ENCODE measurements at places on chromosomes 5 and 9.

DNA sequence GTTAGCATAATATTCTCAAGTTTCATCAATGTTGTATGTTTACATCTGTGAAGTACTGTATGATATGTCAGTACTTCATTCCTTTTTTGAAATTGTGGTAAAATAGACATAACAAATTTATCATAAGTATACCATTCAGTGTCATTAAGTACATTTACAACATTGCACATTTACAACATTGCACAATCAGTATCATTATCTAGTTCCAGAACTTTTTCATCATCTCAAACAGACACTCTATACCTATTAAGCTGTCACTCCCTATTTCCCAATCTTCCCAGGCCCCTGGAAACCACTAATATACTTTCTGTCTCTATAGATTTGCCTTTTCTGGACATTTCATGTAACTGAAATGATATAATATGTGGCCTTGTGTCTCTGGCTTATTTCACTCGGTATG lies 75.1 kb upstream of the ATG10 start:
- no peak for DNase-seq

DNA sequence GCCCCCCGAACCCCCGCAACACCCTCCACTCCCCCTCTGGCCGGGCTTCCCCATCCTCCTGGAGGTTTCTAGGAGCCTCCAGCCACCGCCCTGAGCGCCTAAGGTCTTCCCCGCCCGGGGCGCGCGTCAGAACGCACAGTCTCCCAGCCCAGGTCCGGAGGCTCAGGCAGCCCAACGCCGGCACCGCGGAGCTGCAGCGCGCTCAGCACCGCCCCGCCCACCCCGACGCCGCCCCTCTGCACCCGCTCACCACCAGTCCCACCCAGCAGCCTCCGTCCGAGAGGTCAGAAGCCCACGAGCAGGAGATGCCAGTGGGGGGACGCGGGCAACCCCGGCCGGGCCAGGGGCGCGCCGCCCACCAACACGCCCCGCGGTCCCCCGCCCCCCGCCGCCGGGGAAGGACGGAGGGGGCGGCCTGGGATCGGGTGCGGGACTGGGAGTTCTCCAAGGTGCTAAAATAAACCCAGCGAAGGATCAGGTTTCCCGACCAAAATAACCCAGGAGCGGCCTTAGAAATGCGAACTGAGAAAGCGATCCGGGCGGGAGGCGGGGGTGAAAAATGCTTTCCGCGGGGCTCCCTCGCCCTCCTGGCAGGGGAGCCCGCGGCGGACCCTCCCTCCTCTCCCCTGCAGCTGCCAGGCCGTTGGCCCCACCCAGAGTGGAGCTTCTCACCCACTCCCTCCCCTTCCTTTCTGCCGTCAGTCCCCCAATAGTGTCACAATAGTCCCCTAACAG lies 6.5 kb upstream of the FAM78A start:
- no peak for DNase-seq

DNA sequence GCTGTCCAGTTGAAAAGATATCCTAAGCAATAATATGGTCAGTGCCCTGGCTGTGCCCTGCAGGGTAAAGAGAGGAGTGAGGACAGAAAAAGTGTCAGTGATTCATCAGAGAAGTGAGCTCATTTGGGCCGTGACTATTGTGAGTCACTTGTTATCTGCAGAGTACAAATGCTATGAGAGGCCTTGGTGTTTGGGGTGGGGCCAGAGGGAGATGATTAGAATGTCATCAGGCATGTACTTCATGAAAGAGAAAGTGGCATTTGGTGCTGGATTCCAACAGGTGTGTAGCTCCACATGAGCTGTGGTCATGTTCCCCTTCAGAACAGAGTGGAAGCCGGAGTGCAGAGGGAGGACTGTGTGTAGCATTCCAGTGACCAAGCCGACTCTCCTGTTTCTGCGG lies 174.1 kb downstream of the KDM4C start:
- no peak for DNase-seq

- peak; percentile 2 for DNase-seq
Measured at GRCh38 chr5:71937921-71938698, 169.2 kb upstream of the MAP1B start.

DNA sequence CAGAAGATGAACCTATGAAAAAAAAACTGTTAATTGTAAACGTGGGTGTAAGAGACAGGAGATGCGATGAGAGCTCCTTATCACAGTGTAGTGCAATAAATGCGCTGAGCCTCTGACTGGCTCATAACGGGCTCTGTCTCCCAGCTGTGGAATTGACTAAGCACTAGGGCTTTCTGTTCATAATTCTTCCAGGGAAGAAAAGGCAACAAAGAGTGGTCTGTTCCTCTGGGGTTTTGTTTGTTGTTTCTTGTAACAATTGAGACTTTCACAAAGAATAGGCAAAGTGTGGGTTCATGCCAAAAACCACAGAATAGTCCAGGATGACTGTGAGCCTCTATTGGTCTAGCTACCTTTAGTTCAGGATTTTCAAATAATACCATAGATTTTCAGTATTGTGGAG lies 39.4 kb downstream of the UBE2QL1 start:
- DNase-seq, result no peak

- no peak for DNase-seq
Measured at GRCh38 chr9:110532908-110533665, 46.5 kb downstream of the SVEP1 start.

DNA sequence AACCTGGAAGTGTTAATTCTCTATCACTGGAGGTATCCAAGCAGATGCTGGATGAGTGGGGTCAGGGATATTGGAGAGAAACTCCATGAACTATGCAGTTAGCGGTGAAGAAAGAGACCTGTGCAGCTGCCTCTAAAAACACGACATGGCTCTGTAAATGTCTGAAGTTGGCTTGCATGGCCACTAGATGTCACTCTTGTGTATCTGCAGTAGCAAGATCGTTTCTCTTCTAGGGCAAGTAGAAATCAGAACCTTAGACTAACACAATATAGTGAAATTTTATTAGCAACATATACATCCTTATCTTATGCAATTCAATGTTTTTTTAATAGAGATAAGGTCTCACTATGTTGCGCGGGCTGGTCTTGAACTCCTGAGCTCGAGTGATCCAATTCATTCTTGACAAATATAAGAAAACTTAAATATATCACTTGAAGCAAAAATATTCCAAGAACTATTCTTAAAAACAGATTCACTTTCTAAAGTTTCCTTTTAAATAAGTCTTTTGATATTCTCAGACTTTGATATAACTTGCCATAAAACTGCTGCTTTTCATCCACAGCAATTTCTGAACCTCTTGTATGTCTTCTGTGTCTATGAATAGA lies 2.9 kb downstream of the OR2S2 start:
- peak; percentile 75 for DNase-seq

GRCh38 chr5:121698690-121699089 lies 153.0 kb upstream of the FTMT start:
- no peak for DNase-seq

DNA sequence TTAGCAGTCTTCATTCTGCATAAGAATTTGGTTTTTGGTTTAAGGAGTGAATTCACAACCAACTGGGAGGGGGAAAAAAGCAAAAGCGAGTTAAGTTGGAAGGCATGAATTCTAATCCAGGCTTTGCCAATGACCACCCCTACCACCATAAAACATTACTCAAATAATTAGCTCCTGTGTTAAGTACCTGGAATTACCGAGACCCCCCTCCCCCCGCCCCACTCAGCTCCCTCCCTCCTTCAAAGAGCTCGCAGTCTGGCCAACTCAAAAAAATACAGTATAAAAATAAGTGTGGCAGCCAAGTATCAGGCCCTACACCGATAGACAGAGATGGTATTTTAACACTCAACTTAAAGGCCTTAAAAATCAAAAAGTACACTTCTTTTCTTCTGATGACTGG lies 492 bp downstream of the ATG12 start:
- no peak for DNase-seq

DNA sequence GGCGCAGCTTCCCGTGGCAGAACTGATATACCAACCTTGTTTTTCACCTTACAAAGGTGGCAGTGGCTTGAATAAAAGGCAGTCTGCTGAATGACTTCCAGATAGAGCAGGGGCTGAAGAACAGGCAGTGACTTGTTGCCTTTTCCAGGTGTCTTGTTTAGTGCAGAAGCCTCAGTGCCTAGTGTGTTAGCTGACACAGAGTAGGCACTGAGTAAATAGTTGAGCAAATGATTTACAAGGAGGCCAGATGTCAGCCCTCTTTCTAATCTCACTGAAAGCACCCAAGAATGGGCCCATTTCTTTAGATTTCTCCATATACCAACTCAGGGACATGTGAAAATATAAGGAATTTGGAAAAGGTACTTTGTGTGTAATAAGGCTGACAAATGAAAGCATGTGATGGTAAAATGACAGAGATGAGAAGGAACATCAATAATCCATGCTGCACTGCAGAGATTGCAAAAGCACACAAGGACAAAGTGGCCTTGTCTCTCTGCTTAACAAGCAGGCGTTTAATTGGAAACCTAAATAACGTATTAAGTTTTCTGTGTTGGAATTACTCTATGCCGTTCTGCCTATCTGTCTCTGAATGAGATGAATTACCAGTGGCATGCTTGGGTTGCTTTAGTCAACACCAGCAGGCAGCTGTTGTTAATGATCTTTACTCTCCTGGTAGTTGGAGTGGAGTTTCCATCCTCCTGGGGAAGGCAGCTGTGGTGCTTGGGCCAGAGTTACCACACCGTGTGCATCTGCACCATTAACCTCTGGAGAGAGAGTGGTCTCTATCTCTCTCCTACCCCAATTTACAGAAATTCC lies 360.1 kb upstream of the C9orf72 start:
- DNase-seq, result no peak

GRCh38 chr9:113503613-113504211 lies 40.2 kb downstream of the RGS3 start:
- DNase-seq, result no peak

DNA sequence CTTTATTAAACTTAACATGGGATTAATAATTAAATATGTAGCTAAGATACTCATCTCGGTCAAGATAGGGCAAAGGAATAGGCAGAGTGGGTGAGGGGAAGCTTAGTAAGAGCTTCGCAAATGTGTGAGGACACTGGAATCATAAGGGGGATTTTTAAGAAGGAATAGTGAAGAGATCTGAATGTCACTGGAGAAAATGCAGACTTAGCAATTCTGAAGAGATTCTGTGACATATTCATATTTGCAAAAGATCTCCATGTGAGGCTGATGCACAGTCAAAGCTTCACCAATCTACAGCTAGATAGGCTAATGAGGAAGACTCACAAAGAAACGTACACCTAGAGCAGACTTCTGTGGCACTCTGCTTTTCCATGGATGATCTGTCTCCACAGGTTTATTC lies 1202.8 kb upstream of the CDH6 start:
- DNase-seq, result no peak

DNA sequence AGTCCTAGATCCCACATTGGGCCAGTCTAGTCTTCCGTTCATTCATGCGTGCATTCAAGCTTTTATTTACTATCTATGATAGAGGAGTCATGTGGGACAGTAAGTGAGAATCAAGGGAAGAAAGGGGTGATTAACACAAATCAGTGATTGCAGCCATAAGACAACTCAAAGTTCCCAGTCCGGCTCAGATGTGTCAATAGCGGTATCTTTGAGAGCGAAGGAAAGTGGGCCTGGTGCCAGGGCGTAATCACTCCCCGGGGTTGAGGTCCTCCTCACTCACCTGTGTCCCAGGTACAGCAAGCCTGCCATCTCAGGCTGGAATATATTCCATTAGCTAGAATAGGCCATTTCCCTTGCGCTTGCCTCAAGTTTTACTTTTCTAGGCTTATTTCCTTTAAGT lies 196.3 kb downstream of the ATP10B start:
- DNase-seq, result no peak

DNA sequence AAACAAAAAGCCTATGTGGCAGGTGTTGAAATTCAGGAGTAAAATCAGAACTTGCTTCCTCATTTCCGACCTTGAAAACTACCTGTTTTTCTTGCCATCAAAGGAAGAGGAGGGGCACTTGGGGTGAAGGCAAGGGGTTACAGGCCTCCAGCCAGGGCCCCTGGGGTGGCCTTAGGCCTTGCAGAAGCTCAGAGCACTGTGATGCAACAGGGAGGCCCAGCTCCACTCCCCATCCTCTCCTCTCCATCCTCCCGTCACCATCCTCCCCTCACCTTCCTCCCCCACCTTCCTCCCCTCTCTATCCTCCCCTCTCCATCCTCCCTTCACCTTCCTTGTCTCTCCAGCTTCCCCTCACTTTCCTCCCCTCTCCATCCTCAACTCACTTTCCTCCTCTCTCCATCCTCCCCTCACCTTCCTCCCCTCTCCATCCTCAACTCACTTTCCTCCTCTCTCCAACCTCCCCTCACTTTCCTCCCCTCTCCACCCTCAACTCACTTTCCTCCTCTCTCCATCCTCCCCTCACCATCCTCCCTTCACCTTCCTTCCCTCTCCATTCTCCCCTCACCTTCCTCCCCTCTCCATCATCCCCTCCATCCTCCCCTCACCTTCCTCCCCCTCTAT lies 111.6 kb downstream of the WNK2 start:
- DNase-seq, result no peak

DNA sequence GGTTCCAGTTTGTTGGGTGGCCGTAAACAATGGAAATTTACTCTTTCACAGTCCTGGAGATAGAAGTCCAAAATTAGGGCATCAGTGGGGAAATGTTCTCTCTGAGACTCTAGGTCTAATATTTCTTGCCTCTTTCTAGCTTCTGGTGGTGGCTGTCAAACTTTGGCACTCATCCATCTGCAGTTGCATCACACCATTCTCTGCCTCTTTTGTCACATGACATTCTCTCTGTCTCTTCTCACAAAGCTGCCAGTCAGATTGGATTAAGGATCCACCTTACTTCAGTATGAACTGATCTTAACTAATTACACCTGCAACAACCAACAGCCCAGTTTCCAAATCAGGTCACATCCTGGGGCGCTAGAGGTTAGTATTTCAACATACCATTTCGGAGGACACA lies 222.9 kb upstream of the FTMT start:
- no peak for DNase-seq

GRCh38 chr5:156715287-156715686 lies 134.8 kb upstream of the PPP1R2B start:
- DNase-seq, result no peak

DNA sequence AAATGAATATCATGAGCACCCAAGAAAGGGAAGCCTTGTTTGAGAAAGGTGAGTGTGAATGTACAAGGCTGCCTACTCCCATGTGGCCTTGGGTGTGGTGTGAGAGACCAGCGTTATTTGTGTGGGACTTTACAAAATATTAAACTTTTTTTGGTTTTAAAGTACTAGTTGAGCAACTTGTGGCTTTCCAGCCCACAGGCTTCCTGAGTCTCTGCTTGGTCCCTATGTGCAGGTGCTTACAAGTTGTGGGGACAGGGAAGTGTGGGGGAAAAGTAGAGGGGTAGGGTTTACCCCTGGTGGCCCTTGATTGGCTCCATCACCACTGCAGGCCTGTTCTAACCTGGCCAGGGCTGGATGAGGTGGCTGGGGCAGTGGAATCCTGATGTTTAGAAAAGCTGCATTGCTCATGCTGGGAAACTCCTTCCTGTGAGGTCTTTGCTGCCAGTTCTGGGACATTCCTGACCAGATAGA lies 19.7 kb downstream of the PTTG1 start:
- no peak for DNase-seq

- DNase-seq, result no peak
Measured at GRCh38 chr5:57566914-57567313, 84.3 kb upstream of the ACTBL2 start.

GRCh38 chr9:89563571-89564345 lies 41.1 kb upstream of the GADD45G start:
- DNase-seq, result no peak
